ENCODE measurements at places on chromosomes 2 and 18. TPM values are rescaled to one million over a fixed set of nuclear protein-coding genes. Genes with fewer than 3 reads are reported as not detected.

The LHCGR gene
- total RNA-seq, result not detected

The ELOA2 gene
- not detected for total RNA-seq

The GPR55 gene
- total RNA-seq, result 8.3 TPM

The DSEL gene
- 1.2 TPM for total RNA-seq

The NPHP1 gene
- total RNA-seq, result 0.64 TPM

The CIAO1 gene
- total RNA-seq, result 78.3 TPM

The TEX261 gene
- 61.1 TPM for total RNA-seq

The CDH2 gene
- total RNA-seq, result not detected

The CHRNG gene
- not detected for total RNA-seq

The GPR148 gene
- not detected for total RNA-seq

The APOB gene
- not detected for total RNA-seq

The SERPINB12 gene
- total RNA-seq, result not detected

The PARD3B gene
- 1.2 TPM for total RNA-seq

The ANTXR1 gene
- 0.58 TPM for total RNA-seq

The TDRD15 gene
- total RNA-seq, result 0.06 TPM

The C2orf66 gene
- total RNA-seq, result not detected

The RTP5 gene
- 0.28 TPM for total RNA-seq

The SERPINB4 gene
- not detected for total RNA-seq

The LIMS4 gene
- 4.0 TPM for total RNA-seq

The EMX1 gene
- not detected for total RNA-seq

The CAPN13 gene
- total RNA-seq, result not detected

The NYAP2 gene
- 0.06 TPM for total RNA-seq

The STARD6 gene
- not detected for total RNA-seq

The IL18R1 gene
- total RNA-seq, result 11.0 TPM

The CRYBA2 gene
- not detected for total RNA-seq

The GPBAR1 gene
- 1.0 TPM for total RNA-seq

The CYP27C1 gene
- total RNA-seq, result not detected

The OTX1 gene
- total RNA-seq, result not detected

The FAM110C gene
- 2.5 TPM for total RNA-seq

The SLC14A1 gene
- total RNA-seq, result 3.6 TPM

The LIMS2 gene
- total RNA-seq, result 9.0 TPM

The TSPYL6 gene
- total RNA-seq, result not detected

The ST3GAL5 gene
- 37.1 TPM for total RNA-seq

The SPP2 gene
- not detected for total RNA-seq

The TLK1 gene
- total RNA-seq, result 152 TPM

The RBMS1 gene
- 103 TPM for total RNA-seq

The NTSR2 gene
- not detected for total RNA-seq

The PCARE gene
- total RNA-seq, result not detected

The DPYSL5 gene
- total RNA-seq, result not detected

The RPRM gene
- not detected for total RNA-seq
